ENCODE measurements at places on chromosomes 4 and X.

GRCh38 chrX:11530621-11531020 is 135.1 kb downstream of the ARHGAP6 start:
- DNase-seq = no peak

GRCh38 chr4:94715726-94716125 is 42.0 kb upstream of the BMPR1B start:
- DNase-seq = no peak

DNA sequence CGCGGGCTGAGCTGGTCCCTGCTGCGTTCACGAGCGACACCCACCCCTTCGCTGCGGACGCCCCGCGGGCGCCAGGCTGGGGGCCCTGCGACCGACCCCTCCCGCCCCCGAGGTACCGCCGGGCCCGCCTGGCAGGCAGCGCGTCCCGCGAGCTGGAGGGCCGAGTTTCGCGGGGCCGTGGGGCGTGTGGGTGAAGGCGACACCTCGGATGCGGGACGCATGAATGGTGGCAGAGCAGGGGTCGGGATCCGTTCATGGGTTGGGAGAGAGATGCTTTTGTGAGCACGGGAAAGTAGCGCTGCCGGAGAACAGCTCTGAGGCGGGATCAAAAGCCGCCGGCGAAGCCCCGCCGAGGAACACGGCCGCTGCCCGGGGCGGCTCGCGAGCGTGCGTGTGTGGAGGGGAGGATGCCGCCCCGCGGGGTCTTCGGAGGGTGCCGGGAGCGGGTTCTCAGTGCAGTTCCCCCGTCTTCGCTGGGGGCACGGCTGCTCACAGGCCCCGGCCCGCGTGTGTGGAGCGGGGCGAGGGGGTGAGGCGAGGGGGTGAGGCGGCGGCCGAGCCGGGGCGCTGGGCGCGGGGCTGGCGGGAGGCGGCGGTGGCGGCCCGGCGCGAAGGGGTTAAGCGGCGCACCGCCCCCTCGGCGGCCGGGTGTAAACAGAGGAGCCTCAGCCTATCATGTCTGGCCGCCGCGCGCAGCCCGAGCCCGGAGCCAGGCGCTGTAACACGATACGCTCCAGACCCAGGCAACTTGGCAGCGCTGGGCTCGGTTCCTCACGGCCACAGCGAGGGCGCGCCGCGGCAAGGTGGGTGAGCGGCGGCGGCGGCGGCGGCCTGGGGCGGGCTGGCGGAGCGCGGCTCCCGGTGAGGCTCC is 205.3 kb downstream of the TENM3 start:
- peak; percentile 16 for DNase-seq

DNA sequence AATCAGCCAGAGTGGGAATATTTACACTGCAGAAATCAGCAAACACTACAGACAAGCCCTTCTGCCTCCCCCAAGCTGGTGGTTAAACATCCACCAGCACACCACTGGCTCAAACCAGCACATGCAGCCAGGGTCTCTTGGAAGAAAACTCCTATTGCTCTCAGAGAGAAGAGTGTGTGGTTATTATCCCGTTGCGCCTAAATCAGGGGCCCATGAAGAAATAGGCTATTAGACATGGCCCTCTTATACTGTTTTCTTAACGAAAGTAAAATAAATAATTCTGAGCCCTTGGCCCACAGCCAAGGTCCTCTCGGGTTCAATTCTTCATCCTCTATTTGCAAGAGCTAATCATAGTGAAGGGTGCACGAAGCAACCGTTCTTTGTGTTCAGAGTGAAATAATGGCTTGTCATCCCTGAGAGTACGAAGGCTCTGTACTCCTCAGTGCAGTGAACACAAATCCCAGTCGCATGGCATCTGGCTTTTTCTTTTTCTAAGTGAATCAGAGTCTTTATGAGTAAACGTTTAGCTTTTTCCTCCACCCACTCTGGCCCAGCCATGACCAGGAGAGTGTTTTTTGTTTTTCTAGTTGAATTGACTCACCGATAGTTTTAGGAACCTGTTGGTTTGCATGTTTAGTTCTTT is 33.4 kb upstream of the RBM47 start:
- DNase-seq = no peak

- no peak for DNase-seq
Measured at GRCh38 chrX:72046447-72046846, 85.3 kb downstream of the RTL5 start.

Data from naive thymus-derived CD8-positive, alpha-beta T cell (primary cell).